DMS 273 treated with DMSO at 0.1 percent for 48 hours (cell line): ENCODE measurements at places on chromosomes 16 and 17.
A peak's percentile ranks its signal among the peaks of the same experiment; 100 is the strongest.

GRCh38 chr17:45768000-45768399 is 16.1 kb upstream of the CRHR1 start:
- DNase-seq, result no peak

GRCh38 chr16:50747207-50747956 is 5.5 kb downstream of the CYLD start:
- no peak for DNase-seq

GRCh38 chr17:30933966-30934365 is 12.2 kb downstream of the ADAP2 start:
- DNase-seq, result no peak

- no peak for DNase-seq
Measured at GRCh38 chr17:18315562-18315922, 449 bp downstream of the SMCR8 start.

- DNase-seq, result no peak
Measured at GRCh38 chr17:76556765-76557367, 17.0 kb downstream of the PRCD start.

GRCh38 chr17:44648963-44649362 is 7.3 kb upstream of the MEIOC start:
- no peak for DNase-seq

GRCh38 chr16:24198807-24199533 is 57.2 kb upstream of the CACNG3 start:
- no peak for DNase-seq

GRCh38 chr17:42049834-42050392 is 488 bp downstream of the C17orf113 start:
- no peak for DNase-seq

DNA sequence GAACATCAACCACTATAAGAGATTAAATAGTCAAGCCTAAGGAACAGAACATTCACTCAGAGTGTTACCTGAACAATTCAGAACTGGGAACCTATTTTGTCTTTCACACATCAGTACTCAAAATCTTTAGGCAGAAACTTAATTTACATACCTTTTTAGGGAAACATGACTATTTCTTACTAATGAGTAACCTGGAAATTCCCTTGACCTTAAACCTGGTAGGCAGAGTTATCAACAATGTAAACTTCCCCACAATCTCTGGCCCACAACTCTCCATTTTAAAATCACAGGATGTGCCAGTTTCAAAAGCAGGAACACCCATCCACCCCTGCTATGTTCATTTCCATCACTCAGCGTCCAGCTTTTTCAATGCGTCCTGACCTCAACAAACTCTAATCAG is 132.9 kb upstream of the ANKFN1 start:
- DNase-seq, result no peak

DNA sequence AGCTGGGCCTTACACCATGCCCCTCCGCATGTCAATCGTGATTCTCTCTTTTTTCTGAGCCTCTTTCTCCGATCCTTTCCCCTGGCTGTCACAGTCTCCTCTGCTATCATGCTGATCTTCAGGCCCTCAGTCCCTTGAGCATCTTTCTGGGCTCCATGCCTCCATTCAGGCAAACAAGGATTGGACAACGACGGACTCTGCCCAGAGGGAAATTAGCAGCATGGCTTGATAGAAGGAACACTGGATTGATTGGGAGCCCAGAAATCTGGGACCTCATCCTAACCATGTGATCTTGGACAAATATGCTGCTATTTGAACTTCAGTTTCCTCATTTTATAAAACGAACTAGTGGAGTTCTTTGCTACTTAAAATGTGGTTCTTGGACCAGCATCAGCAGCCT is 19.6 kb upstream of the PHF12 start:
- DNase-seq, result no peak

- no peak for DNase-seq
Measured at GRCh38 chr17:59124665-59125064, 18.0 kb upstream of the TRIM37 start.

DNA sequence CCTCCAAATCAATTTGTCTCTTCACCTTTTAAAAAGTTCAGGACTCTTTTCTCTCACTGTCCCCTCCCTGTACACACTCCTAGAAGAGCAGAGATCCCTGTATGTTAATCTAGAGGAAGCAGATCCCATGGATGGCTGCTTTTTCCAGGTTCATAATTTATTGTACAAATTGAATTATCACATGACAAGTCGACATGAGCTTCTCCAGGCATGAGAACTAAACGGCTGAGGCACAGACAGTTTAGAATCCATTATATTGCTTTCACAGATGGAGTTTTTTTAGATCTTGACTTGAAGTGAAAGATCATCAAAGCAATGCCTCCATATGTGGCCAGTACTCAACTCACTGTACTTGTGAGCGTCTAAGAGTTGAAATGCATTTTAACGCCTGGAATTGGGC is 47.9 kb downstream of the RGS9 start:
- no peak for DNase-seq

DNA sequence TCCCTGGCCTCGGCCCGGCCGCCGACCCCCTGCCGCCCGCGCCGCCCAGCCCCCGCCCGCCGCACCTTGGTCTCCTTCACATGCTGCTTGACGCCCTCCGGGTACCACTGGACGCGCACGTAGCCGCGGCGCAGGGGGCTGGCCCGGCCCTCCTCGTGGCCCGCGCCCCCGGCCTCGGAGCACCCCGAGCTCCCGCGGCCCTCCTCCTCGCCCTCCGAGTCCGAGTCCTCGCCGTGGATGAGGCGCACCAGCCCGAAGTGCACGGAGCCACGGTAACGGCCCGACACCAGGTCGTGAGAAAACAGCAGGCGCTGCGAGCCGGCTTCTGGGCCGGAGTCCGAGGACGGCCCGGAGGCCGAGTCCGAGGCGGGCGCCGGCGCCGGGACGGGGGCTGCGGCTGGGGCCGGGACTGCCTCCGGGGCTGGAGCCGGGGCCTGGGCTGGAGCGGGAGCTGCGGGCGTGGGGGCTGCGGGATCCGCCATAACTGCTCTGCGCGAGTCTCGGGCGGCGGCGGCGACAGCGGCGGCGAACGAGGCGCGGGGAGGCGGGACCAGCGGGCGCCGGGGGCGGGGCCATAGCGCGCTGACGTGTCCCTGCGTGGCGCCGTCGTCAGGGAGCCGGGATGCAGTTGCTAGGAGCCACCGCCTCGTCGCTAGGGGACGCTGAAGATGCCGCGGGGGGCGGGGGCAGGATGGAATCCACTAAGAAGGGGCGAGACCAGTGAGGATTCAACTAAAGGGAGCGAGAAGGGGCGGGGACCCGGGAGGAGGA is at the start of gene UBE2O:
UBE2O (minus strand) TSS at position 493 of the 771 bp plus-strand sequence; CDS start at position 482, 11 bp downstream.
- DNase-seq, result peak; percentile 73

DNA sequence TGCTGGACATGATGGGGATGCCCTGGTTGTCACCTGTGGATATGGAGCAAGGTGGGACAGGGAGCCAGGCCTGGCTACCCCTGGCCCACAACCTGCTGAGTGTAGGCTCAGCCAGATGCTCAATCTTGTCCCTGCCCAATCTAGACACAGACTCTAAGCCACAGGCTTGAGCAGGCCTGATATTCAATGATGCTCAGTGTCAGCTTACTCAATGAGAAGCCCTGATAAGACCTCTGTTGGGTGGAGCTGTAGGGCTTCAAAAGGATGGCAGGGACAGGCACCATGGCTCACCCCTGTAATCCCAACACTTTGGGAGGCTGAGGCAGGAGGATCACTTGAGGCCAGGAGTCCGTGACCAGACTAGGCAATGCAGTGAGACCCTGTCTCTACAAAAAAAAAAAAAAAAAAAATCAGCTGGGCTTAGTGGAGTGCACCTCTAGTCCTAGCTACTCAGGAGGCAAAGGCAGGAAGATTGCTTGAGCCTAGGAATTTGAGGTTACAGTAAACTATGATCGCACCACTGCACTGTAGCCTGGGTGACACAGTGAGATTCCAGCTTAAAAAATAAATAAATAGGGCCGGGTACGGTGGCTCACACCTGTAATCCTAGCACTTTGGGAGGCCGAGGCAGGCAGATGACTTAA is 3.4 kb downstream of the LCAT start:
- no peak for DNase-seq

- no peak for DNase-seq
Measured at GRCh38 chr17:73356561-73357170, 44.9 kb upstream of the CDC42EP4 start.

GRCh38 chr17:80097844-80098691 is 3.3 kb upstream of the GAA start:
- no peak for DNase-seq

DNA sequence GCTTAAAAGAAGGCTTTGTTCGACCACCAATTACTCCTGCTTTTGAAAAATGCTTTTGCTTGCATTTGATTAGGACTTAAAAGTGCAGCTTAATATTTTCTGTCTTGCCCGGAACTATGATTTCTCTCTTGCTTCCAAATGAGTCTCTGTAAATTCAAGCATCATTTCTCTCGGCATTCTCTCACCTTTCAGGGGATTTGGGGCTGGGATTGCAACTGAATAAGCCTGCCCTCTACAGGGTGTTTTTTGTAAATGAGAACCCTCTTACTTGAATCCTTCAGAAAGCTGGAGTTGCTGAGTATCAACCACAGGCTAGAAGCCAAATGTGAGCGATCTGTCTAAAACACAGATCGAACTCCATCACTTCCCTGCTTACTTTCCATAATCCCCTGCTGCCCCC is 234.6 kb downstream of the TMEM114 start:
- no peak for DNase-seq

DNA sequence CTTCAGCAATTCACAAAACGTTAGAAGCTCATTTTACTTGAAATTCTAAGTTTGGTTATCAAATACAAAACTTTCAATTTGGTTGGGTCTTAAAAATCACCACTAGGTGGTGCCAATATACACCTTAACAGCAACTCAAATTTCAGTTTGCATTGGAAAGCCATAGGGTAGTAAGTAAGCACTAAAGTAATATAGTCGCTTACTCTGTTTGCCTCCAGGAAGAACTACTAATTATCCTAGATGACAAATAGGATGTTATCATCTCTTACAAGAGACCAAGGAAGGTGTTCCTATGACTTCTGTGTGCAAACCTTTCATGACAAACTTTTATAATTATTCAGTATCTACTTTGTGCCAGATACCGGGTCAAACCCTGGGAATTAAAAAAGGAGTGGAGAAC is 93.3 kb downstream of the MYO1D start:
- peak; percentile 31 for DNase-seq

DNA sequence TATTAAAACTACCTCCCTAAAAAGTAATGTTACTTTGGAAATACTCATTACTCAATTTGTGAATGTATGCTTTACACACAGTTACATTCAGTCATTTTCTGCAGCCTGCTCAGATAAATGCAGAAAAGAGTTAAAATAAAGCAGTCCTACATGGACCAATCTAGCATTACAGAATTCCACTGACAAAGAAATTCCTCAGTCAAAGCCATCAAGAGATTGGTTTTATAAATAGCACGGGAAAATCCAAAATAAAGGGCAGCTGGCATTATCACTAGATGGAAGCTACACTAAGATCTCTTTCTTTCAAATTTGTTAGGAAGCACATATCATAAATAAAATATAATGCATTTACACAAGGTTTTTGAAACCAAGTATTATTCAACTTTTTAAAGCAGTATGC is 58.3 kb downstream of the DUSP14 start:
- no peak for DNase-seq

- DNase-seq, result no peak
Measured at GRCh38 chr17:7406235-7406825, 1.3 kb upstream of the NLGN2 start.

- DNase-seq, result no peak
Measured at GRCh38 chr17:37720989-37721388, 23.9 kb downstream of the HNF1B start.

DNA sequence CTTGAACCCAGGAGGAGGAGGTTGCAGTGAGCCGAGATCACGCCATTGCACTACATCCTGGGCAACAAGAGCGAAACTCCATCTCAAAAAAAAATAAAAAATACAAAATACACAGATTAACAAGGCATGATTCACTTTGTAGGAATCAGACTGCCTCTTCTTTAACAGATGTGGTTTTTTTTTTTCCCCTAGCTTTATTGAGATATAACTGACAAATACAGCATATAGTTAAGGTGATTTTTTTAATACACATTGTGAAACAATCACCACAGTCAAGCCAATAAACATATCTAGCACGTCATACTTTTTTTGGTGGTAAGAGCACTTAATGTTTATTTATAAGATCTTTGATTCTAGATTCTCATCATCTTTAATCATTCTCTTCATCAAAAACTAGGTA is 87.8 kb downstream of the SPAG9 start:
- DNase-seq, result no peak

GRCh38 chr16:64791756-64792155 is 330.1 kb downstream of the CDH11 start:
- DNase-seq, result no peak

DNA sequence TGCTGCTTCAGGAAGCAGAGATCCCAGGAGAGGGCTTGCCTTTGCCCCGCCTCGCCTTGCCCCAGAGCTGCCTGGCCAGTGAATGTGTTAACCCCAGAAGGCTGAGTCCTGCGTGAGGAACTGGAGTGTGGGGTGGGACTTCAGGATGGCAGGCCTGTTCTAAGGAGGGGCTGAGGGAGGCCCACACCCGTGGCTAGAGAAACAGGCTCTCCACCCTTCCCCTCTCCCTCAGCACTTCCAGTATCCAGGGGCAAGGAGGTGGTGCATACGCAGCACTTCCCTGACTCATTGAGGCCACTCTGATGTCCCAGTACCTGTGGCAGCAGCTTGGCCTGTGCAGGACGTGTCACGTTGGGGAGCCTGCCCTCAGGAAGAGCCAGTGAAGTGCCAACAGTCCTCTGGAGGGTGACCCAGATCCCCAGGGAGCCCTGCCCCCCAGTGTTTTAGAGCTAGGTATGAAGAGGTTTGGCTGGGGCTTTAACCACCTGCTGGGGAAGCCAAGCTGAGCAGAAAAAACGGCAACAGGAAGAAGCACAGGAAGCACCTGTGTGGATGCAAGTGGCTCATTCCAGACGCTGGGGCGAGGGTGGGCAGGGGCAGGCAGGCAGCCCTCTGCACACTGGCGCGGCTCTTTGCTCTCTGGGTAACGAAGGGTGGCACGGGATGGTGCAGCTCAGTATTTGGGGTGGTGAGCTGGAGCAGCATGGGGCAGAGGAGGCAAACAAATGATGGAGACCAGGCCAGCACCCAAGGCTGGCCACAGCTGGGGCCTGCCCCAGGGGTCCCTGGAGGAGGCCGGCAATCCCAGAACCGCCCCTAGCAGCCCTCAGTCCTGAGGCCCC is 14.7 kb upstream of the CTCF start:
- DNase-seq, result no peak

DNA sequence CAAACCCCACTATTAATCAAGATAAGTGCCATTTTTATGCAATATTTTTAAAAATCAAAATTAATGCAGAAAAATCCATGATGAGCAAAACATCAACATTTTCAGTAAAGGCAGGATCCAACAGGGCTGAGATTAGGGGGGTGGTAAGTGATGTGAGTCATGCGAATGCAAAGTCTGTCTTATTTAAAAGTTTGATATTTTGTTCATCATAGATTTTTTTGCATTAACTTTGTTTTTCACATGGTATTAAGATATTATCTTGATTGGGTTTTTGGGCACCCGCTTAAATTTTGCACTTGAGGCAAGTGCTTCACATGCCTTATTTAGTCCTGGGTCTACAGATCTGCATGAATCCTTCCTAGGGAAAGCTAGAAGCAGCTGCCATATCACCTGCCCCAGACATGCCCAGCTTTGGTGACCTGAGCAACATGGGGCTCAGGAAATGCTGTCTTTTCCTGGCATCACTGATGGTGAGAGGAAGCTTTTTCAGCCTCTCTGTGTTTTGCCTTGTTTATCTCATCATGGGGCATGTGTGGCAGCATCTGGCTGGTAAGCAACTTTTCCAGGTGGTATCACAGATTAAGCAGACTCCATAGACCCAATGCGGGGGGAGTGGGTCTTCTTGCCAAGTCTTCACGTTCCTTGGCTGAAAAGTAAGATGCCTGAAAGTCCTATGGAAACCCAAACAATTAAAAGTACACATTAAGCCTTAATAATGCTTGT is 57.6 kb upstream of the NFAT5 start:
- DNase-seq, result no peak

- peak; percentile 39 for DNase-seq
Measured at GRCh38 chr16:51152691-51153576, 1.9 kb upstream of the SALL1 start.
